ENCODE measurements at places on chromosomes 1 and 21.
A peak's percentile ranks its signal among the peaks of the same experiment; 100 is the strongest.

DNA sequence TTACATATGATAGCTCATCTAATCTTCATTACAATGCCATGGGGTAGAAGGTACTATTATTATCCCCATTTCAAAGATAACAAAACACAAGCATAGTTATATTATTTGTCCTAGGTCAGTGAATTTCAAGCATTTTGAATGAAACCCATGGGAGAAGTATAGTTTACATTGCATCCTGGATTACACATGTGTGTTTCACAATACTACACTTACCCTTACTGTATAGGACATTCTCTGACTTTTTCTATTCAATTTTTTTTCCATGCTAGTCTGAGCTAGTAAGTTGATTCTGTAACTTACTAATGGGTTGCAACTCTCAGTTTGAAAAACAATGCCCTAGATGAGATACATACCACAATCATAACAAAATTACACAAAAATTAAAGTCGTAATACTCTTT is 8.7 kb upstream of the GPX7 start:
- no peak for DNase-seq

DNA sequence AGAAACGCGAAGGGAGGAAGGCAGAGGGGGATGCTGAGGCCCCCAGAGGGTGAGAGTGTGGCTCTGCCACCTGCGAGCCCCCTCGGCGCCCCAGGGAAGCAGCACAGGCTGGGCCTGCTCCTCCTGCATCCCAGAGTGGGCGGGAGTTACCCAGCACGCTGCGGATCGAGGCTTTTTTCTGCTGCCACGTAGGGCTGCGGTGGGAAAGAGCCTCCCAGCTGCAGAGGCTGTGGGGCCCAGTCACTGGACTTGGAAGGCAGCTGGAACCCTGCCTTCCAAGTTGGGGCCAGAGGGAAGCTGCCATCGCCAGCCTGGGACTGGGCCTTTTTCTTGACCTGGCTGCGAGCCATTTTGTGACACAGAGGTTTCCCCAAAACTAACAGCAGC is 2.3 kb upstream of the GRIK3 start:
- no peak for DNase-seq

DNA sequence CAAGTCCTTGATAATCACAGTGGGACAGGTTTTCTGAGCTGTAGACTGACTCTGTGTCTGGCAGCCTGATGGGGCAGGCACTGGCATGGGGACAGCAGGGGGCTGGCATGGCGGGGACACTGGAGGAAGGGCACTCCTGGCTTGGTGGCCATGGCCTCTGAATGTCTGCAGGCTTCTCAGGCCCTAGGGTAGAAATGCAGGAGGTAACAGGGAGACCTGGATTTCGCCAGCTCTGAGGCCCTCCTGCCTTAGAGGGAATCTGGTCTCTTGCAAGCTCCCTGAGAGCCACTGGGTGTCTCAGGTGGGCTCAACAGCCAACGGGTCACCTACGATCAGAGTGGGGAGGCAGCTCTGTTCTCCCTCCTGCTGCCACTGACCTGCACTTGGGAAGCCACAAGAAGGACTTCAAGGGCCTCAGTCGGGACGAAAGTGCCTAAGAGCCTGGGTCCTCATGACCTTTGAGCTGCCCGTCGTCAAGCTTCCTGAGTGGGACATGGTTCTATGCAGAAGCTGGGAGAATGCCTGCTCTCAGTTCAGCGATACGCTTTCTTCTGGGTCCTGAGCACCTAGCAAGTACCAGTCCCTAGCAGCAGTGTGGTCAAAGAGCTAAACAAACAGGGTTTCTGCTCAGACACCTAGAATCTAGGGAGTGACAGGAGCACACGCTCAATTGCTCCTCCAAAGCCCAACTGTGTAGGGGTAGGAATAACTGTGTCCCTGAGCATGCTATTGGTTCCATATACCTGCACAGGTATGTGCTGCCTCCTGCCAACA is 569.0 kb downstream of the PTPRU start:
- DNase-seq, result no peak

DNA sequence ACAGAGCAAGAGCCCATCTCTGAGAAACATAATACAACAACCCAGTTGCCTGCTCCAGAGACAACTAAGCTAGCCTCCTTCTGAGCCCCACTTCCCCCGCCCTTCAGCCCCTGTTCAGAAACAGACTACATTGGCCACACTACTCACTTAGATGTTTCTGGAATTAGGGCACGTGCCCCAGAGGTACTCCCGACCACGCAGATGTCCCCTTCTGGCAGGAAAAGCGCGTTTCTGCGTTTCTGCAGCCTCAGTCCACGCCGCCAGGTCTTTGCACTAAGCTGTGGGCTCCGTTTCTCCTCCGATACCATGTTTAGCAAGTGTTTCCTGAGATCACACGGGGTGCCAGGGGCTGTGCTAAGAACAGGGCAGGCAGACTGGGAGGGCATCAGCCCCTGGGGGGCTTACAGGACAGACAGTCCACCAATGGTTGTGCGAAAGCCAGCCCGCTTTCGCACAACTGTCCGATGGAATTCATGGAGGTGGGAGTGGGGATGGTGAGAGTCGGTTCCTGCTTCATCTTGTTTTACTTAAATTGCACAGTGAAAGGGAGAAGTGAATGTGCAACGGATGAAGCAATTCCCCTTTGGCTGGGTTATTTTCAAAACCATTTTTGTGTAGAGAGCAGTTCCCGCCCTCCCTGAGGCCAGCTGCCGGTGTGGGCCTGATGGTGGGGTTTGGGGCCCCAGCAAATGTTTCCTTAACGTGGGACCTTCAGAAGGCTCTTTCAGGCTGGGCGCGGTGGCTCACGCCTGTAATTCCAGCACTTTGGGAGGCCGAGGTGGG is 2.7 kb downstream of the PIK3CD start:
- DNase-seq, result no peak

DNA sequence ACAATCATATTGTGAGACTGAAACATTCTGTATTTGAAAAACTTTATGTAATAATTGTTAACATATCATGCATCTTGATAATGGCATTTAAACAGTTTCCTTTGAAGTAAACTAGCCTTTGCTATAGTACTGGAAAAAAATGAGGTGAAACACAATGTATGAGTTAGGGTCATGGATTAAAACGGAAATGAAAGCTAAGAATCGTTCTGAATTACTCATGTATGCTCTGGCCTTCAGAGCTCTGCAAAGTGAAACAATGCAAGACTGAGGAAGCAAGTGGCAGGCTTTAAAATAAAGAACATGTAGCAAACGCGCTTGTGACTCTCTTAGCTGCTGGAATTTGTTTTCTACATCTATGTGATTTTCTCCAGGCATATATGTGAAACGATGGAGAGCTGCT is 317.1 kb downstream of the DPYD start:
- no peak for DNase-seq

DNA sequence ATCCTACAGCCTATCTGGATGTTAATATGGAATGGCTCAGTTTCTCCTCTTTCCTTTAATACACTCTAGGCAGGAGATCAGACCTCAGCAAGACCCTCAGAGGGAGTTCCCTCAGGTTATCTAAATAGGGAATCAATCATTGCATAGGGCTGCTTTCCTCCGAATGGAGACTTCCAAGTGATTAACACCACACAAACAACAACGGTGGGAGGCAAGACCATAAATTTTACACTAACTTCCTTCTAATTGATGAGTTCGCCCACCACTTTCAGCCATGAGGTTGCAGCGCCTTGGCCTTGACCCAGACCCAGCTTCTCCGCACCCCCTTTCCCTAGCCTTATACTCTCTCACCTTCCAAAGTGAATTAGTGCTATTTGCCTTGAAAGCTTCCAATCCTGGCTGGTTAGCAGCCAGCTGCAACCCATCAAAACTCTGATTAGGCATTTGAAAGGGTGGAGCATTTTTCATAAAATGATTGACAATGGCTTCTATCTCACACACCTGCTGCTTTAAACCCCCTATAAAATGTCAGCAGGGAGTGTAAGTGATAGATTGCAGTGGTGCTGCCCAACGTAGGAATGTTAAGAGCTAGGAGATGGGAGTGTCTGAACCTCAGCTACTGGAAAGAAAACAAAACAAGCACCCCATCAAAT is 534.9 kb upstream of the USP24 start:
- DNase-seq, result no peak

DNA sequence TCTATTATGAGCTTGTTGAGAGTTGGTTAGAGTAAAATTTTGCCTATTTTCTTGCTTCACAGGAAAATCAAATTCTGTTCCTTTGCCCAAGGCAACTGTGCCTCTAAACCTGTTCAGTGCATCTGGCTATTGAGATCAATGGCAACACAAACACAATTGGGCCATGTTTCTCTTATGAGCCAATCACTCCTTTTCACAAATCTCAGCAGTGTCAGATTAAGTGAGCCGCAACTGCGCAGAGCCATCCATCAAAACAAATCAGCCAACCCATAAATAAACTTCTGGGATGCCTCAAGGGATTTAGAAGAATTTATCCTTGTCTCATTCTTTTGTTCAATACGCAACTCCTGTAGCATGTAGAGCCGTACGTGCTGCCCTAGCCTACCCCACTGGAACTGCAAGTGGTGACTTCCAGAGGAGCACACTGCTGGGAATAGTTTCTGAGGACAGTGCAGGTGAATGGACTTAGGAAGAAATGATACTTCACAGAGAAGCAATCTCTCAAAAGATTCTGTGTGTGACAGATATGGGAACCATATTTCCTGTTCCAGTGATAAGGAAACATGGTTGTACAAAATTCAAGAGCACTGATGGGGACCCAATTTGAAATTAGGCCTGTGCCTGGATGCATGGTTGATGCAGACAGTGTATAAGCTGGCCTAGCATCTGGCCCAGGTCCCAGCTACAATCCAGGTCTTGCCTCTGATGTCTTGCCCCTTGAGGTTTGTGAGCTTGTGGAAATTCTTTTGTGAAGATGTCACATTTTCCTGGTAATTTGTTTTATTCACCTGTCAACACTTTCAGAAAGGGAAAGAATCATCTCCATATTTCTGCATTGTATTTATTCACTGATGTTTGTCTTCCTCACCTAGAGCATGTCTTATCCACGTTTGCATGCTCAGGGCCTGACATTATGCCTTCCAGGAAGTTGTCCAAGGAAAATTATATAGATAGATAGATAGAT is 166.2 kb downstream of the URB2 start:
- DNase-seq, result peak; percentile 2

GRCh38 chr1:91026777-91027176 is 4.9 kb upstream of the ZNF644 start:
- DNase-seq, result no peak

DNA sequence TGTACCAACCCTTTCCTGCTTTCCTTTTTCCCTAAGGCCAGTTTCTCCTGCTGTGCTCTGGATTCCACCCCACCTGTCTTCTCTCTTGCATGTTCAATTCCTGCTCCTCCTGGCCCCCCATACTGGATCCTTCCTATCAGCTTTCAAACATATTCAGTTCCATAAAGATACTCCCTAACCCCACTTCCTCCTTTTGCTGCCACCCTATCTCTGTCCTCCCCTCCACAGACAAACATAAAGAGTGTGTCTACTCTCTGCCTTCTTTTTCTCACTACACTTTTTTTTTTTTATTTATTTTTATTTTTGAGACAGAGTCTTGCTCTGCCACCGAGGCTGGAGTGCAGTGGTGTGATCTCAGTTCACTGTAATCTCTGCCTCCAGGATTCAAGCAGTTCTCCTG is 16.9 kb upstream of the RPF1 start:
- DNase-seq, result no peak

GRCh38 chr1:901108-901859 is 22.4 kb upstream of the SAMD11 start:
- no peak for DNase-seq

DNA sequence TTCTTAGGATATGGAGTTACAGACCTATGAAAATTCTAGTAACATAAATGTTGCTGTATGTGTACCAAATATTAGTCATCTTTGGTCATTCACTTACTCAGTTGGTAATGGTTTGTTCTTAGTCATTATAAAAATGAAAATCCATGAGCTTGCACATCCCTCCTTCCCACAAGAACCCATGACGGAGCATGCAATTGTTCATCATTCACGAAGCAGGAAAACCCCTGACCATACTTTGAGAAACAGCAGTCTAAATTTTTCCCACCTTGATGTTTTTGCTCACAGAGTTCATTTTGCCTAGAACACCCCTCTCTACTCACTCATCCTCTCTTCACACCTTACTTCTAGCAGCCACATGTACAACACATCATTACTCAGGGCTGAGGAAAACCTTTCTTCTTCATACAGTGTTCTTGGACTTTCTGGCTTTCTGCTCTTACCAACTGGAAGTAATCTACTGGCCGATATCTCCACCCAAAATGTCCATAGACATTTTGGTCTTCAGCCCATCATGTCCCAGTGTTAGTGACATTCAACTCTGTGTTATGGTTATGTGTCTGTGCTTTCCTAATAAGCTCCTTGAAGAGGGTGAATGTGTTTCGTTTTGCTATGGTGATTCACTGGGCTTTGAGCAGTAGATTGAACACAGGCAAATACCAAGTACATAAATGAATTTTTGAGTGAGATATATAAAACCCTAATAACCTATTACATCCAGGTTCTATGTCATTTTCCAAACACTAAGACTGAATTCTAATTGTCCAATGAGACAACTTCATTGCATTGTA is 189.9 kb downstream of the ZC3H11B start:
- peak; percentile 33 for DNase-seq

DNA sequence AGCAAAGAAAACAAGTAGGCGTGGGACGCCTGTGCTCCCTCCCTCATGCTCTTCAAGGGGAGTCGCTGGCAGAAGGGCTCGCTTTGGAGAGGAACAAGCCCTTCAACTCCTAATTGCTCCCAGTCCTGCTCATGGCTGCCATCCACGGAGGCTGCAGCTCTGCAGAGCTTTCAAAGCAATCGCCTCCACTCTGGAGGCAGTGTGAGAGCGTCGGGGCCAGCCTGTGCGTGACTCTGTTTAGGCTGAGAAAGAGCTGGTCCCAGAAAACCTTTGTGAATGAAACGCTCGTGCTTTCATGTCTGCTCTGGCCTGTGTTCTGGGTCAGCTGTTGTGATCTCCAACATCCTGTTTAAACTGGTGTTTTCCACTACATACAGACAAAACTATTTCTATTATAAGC is 23.9 kb upstream of the RUNX1 start:
- no peak for DNase-seq

- no peak for DNase-seq
Measured at GRCh38 chr1:75967719-75968118, 35.5 kb upstream of the ASB17 start.

DNA sequence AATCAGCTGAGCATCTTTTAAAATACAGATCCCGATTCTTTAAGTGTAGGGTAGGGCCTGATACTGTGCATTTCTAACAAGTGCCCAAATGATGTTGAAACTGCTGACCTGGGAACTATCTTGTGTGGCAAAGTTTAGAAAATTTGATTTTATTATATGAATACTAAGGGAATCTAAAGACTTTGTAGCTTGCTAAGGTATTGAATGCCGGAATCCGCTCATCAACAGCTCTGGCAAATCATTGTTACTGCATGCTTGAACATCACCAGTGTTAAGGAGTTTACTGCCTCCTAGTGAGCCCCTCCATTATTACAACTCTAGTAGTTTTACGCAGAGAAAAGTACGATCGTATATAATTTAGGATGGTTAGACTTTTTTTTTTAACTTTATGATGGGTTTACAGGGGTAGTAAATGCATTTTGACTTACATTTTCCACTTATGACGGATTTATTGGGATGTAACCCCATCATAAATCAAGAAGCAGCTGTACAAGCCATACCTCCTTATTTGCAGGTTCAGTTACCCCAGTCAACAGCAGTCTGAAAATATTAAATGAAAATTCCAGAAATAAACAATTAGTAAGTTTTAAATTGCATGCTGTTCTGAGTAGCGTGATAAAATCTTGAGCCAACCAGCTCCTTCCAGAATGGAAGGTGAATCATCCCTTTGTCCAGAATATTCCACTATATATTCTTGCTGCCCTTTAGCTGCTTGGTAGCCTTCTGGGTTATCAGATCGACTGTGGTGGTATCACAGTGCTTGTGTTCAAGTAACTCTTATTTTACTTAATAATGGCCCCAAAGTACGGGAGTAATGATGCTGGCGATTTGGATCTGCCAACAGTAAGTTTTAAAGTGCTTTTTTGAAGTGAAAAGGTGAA is 892 bp downstream of the TYW3 start:
- DNase-seq, result peak; percentile 71

- DNase-seq, result no peak
Measured at GRCh38 chr1:41245659-41246058, 3.6 kb upstream of the SCMH1 start.
